Left hindlimb (tissue), 1 donor: ENCODE measurements at places on chromosomes 12 and 14.
A peak's percentile ranks its signal among the peaks of the same experiment; 100 is the strongest.

DNA sequence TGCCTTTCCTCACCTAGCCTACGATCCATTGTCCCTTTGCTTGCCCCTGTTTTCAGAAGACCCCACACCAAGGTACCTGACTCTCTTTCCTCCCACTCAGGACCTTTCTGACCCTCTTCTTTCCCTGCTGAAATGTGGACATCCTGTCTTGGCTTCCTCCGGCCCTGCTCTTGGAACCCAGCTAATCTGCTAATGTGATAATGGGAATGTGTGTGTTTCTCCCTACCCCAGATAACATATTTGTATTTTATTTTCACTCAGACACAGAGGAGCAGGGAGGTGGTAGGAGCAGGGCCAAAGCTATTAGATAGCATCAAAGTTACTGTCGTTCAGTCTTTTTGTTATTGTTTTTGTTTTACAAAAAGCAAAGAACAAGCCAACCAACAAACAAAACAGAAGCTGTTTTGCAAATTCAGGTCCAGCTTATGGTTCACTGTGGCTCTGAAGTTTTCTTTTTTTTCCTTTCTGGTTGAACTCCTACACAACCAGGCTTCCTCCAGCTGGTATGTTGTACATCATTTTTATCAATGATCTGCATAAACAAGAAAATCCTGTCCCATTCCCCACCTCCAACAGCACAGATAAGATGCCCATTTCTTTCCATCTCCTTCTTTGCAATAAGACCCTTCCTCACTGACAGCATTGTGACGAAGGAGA is 137.3 kb downstream of the C12orf75 start:
- no peak for DNase-seq

GRCh38 chr12:26402648-26403047 is 207.3 kb downstream of the SSPN start:
- no peak for DNase-seq

GRCh38 chr12:129300011-129300410 is 446.7 kb downstream of the GLT1D1 start:
- no peak for DNase-seq

DNA sequence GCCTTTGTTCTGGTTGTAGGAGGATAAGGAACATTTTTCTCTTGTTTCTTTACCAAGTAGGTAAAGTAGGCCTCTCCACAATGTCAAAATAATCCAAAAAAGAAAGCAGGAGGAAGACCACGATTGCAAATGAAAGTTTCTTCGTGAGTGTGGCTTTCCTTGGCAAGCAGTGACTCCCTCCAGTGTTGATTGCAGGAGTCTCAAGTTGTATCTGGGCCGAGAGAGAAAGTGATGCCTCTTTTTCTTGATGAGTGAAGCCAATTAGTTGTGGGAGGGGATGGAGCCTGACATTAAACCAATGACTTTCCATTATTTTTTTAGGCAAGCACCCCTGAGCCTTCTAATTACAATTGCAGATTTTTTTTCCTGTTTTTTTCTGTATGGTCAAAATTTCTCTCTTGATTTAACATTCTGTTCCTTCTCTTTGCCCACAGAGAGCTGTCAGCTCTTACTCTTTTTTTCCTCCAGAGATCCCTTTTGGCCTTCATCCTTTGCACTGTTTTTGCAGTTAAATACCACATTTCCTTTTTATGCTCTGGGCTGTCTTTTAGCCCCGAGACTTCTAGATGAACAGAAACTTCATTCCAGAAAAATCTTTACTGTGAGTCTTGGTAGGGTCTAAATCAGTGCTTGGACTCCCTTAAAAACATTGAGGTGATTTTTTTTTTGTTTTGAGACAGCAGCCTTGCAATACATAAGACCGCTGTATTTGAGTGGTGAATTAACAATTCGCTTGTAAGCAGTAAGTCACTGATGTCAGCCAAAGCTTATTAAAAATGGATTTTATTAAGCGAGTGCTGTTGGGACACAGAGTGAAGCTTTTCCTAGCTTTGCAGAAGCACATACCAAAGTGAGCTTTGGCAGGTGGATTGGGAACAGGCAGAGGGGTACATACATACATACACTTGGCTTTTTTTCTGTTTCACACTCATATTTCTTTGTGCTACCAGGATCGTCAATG is 15.8 kb downstream of the FBXW8 start:
- DNase-seq, result no peak

GRCh38 chr12:3182426-3182825 is 105.2 kb downstream of the TSPAN9 start:
- no peak for DNase-seq

DNA sequence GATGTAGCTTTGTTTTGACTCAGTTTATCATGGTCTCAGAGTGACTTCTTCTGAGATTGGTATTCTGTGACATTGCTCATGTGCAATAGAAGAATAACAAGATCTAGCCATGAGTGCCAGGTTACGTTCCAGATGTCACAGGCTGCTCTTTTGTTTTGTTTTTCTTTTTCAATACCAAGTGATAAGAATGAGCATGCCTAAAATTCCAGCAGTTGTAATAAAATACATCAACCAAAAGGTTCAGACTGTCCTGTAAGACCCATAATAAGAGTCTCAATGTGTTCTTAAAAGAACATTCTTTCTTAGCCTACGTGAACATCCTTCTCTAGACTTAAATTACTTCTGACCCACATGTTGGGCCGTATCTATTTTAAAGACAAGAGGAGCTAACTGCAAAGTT is 669.2 kb downstream of the DIO2 start:
- DNase-seq, result no peak

GRCh38 chr14:61625165-61625564 is 70.1 kb upstream of the HIF1A start:
- no peak for DNase-seq

DNA sequence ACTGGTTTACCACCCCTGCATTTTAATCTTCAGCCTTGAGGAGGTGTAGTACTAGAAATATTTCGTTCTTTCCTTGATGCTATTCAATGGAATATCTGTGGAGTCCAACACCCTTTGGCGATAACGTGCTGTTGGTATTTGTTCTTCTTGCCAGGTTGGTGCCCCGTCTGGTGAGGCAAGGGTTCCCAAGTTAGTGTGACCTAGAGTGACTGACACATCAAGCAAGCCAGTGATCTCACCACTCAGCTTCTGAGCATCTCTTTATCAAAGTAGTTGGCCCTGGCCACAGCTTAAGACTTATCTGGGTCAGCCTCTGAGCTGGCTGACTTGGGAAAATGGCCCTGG is 60.2 kb downstream of the PLXNC1 start:
- no peak for DNase-seq

DNA sequence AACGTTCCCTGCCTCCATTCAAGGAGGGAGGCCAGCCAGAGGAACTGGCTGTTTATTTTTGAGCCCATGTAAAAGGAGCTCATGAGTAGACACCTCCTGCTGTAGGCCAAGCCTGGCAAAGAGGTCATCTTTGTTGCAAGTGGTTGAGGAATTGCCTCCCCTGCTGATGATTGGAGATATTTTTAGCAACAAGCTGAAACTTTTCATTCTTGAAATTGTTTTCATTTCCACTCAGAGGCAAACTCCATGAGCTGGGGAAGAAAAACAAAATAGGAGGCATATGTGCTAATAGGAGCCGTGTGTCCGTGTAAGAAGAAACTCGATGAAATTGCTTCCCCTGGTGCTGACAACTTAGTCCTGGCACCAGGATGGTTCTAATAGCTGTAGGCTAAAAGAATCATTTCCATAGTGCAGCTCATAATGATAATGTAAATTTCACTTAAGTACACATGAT is 440.1 kb upstream of the FAR2 start:
- DNase-seq, result no peak

GRCh38 chr12:3223601-3224529 is 146.7 kb downstream of the TSPAN9 start:
- DNase-seq, result no peak

GRCh38 chr12:48016373-48017020 is 12.2 kb upstream of the COL2A1 start:
- no peak for DNase-seq

DNA sequence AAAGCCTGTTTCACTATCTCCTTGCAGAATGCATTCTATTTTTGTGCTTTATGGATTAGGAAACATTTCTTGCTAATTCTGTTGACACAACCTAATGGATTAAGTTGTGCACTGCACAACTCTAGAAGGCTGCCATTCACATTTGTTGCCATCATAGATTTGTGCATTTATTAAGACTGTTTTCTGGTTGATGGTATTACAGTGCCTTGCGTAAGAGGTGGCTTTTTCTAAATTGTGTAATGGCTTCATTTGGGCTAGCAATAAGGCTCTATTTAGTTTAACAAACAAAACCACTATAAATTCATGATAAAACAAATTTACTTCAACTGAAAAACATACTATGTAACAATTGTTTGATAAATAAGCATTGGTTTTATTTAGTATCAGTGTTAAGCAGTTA is 175.9 kb downstream of the TRHDE start:
- no peak for DNase-seq

- no peak for DNase-seq
These were observed 1.0 kb downstream of the BLTP3B start for GRCh38 chr12:100141666-100141997.

DNA sequence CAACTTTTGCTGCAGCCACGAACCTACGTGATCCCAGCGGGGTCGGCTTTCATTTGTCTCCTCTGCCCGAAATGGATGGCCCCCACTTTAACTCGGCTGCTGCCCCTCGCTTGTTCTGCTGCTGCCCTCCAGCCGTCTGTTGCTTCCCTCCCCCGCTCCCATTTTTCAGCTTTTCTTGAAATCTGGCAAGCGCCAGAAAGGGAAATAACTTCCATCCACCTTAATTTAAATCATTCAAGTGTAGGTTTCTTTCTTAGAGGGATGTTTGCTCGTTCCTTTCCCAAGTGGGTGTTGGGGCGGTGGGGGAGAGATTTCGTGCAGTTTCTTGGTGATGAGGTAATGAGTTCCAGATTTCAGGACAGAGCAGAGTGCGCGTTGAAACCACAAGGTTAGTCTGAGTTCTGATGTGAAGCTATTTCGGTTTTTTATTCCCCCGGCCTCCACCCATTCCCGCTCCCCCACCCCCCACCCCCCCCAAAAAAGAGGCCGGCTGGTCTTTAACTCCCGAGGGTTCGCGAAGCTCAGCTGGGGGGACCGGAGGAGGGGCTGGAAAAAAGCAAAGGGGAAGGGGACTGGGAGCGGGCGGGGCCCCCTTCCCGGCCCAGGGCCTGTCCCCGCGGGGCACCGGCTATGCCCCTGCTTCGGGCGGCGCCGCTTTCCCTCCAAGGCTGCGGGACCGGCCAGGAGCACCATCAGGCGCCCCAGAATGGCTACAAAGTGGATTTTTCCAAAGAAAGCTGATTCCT is 2.2 kb upstream of the ZFP36L1 start:
- DNase-seq, result peak; percentile 91

GRCh38 chr14:22888662-22889061 is 5.6 kb downstream of the REM2 start:
- no peak for DNase-seq

GRCh38 chr14:77302926-77303325 is 17.8 kb downstream of the POMT2 start:
- DNase-seq, result no peak

DNA sequence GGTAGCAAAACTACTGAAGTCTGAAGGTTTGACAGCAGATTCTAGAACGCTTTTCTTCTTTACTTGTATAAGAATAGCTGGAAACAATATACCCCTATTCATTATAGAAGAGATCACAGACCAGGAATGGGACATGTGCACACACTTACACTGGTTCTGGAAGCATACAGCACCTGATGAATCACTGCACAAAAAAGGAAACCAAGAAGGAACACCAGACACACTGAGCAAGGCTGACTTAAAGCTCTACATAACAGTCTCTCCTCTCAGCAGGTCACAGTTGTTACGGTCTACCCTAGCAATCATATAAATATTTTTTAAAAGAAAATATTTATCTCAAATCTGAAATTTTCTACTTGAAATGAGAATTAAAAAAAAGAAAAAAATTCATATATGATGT is 13.5 kb downstream of the ATP2B1 start:
- DNase-seq, result no peak

- DNase-seq, result no peak
These were observed 57.4 kb downstream of the SPPL3 start for GRCh38 chr12:120846721-120847120.

- DNase-seq, result peak; percentile 98
These were observed at the start of gene UNG for GRCh38 chr12:109097435-109098182. Gene UNG (plus strand): TSS chr12:109097597. CDS start chr12:109097680, 83 bp downstream.

- no peak for DNase-seq
These were observed 108.9 kb downstream of the DERA start for GRCh38 chr12:16020031-16020430.

- DNase-seq, result peak; percentile 83
These were observed 165.1 kb downstream of the MON2 start for GRCh38 chr12:62631471-62632410.

DNA sequence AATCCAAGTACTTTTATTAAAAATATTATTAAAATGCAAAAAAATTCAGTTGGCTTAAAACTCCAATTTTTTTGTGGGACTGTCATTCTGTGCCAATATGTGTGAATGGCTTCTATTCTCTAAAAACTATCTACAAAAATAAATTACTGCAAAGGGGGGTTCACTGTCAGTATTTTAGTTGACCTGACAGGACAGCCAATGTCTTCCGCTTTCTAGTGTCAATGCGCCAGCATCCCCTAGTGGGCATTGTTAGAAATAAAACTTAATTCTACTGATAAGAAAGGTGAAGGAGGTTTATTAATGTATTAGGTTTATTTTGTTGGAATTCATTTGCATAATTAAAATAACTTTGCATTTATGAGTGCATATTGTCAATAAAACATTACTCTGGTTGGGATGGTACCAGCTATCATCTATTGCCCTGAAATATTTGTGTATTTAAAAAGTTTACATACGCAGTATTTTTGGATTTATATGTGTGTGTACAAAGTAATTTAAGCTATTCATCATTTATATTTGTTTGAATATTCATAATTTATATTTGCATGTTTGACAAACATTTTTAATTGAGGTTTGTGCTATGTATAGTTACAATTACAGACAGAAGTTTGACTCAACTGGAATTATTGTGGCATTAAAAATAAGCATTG is 527.2 kb downstream of the FLRT2 start:
- DNase-seq, result no peak

DNA sequence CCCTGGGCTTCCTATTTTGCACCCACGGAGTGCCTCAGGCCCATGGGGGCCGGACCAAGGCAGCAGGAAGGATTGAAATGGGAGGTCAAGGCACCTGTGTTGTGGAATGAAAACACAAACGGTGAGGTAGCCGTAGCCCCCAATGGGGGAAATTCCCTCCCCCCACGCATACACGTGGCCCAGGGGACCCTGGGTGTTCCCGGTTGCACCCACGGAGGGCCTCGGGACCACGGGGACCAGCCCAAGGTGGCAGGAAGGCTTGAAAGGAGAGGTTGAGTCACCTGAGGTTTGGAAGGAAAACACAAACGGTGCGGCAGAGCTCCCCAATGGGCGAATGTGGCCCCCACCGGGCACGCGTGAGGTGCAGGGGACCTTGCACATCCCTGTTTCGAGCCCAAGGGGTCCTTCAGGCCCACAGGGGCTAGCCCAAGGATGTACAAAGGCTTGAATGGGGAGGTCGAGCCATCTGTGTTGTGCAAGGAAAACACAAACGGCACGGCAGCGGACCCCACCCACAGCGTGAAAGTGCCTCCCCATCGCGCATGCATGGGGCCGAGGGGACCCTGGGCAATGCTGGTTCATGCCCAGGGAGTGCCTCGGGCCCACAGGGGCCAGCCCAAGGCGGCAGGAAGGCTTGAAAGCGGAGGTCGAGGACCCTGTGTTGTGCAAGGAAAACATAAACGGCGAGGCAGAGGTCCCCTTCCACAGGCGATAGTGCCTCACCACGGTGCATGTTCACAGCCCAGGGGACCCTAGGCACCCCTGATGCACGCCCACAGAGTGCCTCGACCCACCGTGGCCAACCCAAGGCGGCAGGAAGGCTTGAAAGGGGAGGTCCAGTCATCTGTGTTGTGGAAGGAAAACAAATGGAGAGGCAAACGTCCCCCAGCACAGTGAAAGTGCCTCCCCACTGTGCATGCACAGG is 376.7 kb downstream of the ALG10 start:
- DNase-seq, result peak; percentile 9

GRCh38 chr14:68394764-68395143 is 398.1 kb downstream of the ZFP36L1 start:
- no peak for DNase-seq
